ENCODE measurements at places on chromosomes 5 and 9. TPM values are rescaled to one million over a fixed set of nuclear protein-coding genes. Genes with fewer than 3 reads are reported as not detected.

Gene FAM114A2
- total RNA-seq, result 23.1 TPM

Gene UQCRQ
- total RNA-seq, result 396 TPM

Gene IRX1
- not detected for total RNA-seq

Gene CTXN3
- total RNA-seq, result not detected

Gene SLC45A2
- total RNA-seq, result 0.34 TPM

Gene LHX6
- total RNA-seq, result not detected

Gene MELK
- 74.9 TPM for total RNA-seq

Gene TUT7
- total RNA-seq, result 32.3 TPM

Gene CDH6
- total RNA-seq, result not detected

Gene LCN9
- total RNA-seq, result not detected

Gene SPINK6
- total RNA-seq, result not detected

Gene ABCA1
- total RNA-seq, result 0.03 TPM

Gene NEURL1B
- 4.2 TPM for total RNA-seq

Gene PCDHB12
- not detected for total RNA-seq

Gene PAPPA
- not detected for total RNA-seq

Gene PCAT7
- not detected for total RNA-seq

Gene BRD8
- total RNA-seq, result 72.3 TPM

Gene SH2D3C
- total RNA-seq, result 75.6 TPM

Gene NACC2
- 5.6 TPM for total RNA-seq

Gene MTX3
- total RNA-seq, result 11.7 TPM

Gene CARD19
- 51.7 TPM for total RNA-seq

Gene ROR2
- total RNA-seq, result 0.05 TPM

Gene ENG
- total RNA-seq, result 24.3 TPM

Gene IL11RA
- 38.8 TPM for total RNA-seq

Gene CER1
- total RNA-seq, result not detected

Gene ACOT12
- not detected for total RNA-seq

Gene SV2C
- total RNA-seq, result not detected

Gene DNAJC18
- total RNA-seq, result 5.4 TPM

Gene ZNF454
- not detected for total RNA-seq

Gene FAM163B
- not detected for total RNA-seq

Gene STPG3
- total RNA-seq, result not detected

Gene SH3GL2
- total RNA-seq, result not detected

Gene ALDOB
- not detected for total RNA-seq

Gene FBXO10
- total RNA-seq, result 2.3 TPM

Gene GHR
- total RNA-seq, result not detected

Gene IL33
- not detected for total RNA-seq

Gene CARTPT
- total RNA-seq, result not detected

Gene ZFP37
- total RNA-seq, result 0.76 TPM

Gene TSSK1B
- not detected for total RNA-seq

Gene CDC14B
- 0.23 TPM for total RNA-seq

Gene PTGS1
- total RNA-seq, result 0.37 TPM

Gene ADAM19
- total RNA-seq, result 77.7 TPM

Gene CNOT8
- total RNA-seq, result 67.4 TPM

Gene PCDHB10
- total RNA-seq, result not detected

Gene MCTP1
- total RNA-seq, result not detected

Gene SLC4A9
- 0.13 TPM for total RNA-seq

Gene TLX3
- not detected for total RNA-seq

Measured in activated CD8-positive, alpha-beta T cell treated with anti-CD3 and anti-CD28 coated beads, Interleukin-2, amount 10 ng/mL, durations not matched to agents 7 days and 5 days (primary cell).